Smooth muscle cell of the brain vasculature (primary cell): ENCODE measurements at places on chromosomes 12 and 14.

GRCh38 chr12:132550014-132550802 lies 60.2 kb downstream of the LRCOL1 start:
- no peak for DNase-seq

- no peak for DNase-seq
Observed at GRCh38 chr12:118645219-118645618, 268.9 kb downstream of the SUDS3 start.

GRCh38 chr14:68380329-68380741 lies 412.5 kb downstream of the ZFP36L1 start:
- no peak for DNase-seq

GRCh38 chr12:49369411-49370145 lies 2.3 kb downstream of the SPATS2 start:
- DNase-seq = no peak

DNA sequence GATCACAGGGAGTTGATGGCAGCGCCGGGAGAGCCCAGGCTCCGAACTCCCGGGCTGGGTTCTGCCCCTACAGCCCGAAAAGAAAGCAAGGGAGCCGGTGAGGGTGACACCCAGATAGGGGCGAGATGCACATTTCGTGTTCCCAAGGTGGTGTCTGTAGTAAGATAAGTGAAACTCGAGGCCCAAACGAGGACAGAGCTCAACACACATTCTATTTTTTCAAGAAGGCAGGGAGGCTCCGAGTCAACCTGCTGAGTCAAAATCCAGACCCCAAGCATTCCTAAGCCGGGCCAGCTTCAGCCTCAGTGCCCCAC lies 24.2 kb upstream of the YY1 start:
- no peak for DNase-seq

GRCh38 chr14:83096092-83096491 lies 1562.4 kb upstream of the SEL1L start:
- DNase-seq = no peak

DNA sequence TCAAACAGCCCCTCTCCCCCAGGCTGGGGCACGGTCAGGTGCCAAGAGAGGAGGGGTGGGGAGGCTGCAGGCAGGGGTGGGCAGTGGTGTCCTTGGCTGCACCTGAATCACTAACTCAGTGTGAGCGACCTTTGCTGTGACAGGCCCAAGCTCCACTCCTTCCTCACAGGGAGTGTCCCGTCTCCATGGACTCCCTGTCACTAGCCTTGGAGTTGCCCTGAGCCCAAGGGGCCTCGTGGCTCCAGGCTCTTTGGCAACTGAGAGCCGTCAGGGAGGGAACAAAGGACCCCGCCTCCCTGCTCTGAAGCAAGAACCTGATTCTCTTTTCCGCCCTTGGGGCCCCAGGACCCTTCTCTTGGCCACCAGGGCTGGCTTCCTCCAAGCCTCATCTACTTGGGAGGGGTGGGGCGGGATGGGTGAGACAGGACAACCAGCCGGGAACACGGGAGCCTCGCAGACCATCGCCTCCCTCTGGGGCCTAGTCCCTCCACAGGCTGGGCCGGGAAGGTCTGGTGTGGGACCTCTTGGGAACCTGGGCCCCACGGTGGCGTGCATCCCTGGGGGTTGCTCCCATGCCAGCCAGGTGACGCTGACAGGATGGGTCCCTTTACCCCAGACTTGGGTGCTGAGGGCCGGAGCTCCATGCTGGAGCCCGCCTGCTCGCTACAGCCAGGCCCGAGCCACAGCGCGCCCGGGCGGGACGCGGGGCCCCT lies 935 bp upstream of the ADSS1 start:
- no peak for DNase-seq

DNA sequence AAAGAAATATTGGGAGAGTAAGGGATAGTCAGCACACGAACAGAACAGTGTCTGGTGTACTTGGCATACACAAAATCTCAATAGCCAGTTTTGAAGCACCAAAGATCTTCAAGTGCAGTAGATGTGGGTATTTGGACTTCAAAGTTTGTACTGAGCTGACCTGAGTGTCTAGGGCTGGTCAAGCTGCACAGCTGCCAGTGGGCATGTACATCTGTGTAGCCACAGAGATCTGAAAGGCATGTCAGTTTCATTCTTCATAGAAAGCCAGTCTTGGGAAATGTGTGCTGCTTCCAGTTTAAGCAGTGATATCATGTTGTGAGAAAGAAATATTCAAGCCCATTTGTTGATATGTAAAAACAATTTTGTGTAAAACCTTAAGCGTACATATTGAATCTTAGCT lies 279.0 kb upstream of the SYT10 start:
- DNase-seq = no peak

DNA sequence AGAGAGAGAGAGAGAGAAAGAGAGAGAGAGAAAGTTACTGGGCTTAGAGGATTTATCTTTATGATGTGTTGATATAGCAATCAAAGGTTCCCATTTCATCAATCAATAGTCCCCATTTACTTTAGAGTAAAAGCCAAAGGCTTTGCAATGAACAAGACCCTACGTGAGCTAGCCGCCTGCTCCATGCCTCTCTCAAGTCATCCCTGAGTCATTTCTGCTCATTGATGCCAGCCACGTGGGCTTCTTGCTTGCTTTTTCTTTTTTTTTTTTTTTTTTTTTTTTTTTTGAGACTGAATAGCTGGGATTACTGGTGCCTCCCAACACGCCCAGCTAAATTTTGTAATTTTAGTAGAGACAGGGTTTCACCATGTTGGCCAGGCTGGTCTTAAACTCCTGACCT lies 70.9 kb downstream of the GPR135 start:
- no peak for DNase-seq
